ENCODE measurements at places on chromosomes 13 and 19.

DNA sequence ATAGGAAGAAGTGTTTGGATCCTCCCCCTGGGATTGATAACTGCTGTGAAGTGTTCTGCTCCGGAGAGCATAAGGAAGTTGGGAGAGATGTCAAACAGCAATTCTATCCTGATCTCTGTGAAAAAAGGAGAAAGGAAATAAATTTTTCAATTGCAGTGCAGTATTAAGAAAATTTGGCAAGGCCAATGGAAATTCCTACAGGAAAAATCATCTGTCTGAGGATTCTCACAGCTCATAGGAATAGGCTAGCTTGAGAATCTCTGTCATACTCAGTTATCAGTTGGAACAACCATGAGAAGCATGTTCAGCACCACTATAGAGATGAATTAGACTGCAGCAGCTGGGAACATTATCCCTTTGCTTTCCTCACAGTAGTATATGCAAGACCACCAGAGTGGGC lies 1238.9 kb upstream of the MIR17HG start:
- DNase-seq, result no peak

- DNase-seq, result no peak
Observed at GRCh38 chr13:43428545-43429296, 358.1 kb downstream of the ENOX1 start.

- DNase-seq, result no peak
Observed at GRCh38 chr19:41771410-41771809, 16.1 kb downstream of the CEACAM6 start.

DNA sequence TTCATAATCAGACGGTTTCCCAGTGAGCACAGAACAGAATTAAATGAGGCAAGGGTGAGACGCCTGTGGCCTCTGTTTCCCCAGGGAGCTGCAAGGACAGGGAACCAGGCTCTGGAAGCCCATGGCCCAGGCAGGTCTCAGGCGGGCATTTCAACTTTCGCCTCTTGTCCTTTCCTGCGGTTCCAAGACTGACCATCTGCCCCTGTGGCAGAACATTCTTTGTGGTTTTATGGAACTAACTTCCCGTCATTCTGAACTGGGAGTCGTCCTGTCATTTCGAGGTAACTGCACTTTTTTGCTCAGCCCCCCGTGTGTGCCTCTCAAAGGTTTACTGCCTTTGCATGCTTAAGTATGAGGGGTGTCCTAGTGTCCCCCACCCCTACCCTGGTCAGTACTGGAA lies 70.9 kb downstream of the KL start:
- DNase-seq, result no peak

DNA sequence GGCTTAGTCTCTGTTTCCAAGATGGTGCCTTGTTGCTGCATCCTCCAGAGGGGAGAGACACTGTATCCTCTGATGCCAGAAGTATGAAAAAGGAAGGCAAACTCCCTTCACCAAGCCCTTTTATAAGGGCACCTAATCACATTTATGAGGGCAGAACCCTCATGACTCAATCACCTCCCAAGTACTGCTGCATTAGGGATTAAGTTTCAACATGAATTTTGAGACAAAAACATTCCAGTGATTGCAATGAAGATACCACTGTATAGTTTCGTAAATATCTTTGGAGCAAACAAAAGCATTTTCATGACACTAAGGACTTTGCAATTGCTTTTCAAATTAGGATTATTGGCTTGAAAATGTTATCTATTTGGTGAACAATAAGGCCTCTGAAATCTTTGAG lies 63.8 kb downstream of the RNF17 start:
- DNase-seq, result no peak

- no peak for DNase-seq
Observed at GRCh38 chr19:18597809-18598660, 8.6 kb downstream of the CRLF1 start.

GRCh38 chr13:112624040-112624439 lies 36.1 kb upstream of the TUBGCP3 start:
- no peak for DNase-seq

GRCh38 chr13:98794498-98794897 lies 42.0 kb upstream of the SLC15A1 start:
- no peak for DNase-seq

GRCh38 chr19:20422216-20423205 lies 143.1 kb downstream of the ZNF737 start:
- DNase-seq, result no peak

DNA sequence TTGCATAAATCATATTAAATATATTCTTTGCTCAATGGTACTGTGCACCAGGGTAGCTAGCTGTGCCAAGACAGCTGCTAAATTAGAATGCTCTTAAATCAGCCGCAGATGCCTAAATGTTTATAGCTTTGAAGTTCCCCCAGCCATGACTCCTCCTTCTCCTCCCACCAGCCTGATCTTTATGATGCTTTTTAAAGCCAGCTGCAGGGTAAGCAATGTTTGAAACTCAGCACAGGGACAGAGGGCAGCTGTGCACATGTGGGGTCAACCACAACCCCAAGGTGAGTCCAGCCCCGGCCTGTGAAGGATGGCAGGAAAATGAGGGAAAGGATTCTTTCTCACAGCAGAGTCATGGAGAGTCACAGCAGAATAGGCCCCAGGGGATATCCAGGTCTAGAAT lies 635.7 kb downstream of the UQCRFS1 start:
- no peak for DNase-seq

- no peak for DNase-seq
Observed at GRCh38 chr19:47230921-47231214, at the start of gene BBC3. Gene BBC3, minus strand, starts transcription at chr19:47231199. Its CDS starts 2,768 bp downstream, at chr19:47228431.

DNA sequence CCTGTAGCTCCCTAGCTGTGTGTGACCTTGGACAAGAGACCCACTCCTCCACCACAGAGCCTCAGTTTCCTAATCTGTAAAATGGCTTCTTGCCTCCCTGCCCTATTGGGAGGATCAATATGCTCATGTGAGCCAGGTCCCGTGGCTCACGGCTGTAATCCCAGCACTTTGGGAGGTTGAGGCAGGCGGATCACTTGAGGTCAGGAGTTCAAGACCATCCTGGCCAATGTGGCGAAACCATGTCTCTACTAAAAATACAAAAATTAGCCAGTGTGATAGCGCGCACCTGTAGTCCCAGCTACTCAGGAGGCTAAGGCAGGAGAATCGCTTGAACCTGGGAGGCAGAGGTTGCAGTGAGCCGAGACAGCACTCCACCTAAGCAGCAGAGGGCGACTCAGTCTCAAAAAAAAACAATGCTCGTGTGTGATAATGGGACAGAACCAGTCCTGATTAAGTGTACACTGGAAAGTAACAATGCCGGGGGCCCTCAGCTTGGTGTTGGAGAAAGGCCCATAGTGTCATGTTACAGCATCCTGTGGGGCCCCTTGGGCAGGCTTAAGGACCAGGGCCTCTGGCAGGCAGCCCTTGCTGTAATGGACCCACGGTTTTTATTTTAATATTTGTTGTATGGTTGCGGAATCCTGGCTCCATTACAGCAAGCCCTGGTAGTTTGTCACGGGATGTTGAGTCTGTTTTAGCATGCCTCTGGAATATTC lies 6.8 kb downstream of the RPS11 start:
- no peak for DNase-seq

DNA sequence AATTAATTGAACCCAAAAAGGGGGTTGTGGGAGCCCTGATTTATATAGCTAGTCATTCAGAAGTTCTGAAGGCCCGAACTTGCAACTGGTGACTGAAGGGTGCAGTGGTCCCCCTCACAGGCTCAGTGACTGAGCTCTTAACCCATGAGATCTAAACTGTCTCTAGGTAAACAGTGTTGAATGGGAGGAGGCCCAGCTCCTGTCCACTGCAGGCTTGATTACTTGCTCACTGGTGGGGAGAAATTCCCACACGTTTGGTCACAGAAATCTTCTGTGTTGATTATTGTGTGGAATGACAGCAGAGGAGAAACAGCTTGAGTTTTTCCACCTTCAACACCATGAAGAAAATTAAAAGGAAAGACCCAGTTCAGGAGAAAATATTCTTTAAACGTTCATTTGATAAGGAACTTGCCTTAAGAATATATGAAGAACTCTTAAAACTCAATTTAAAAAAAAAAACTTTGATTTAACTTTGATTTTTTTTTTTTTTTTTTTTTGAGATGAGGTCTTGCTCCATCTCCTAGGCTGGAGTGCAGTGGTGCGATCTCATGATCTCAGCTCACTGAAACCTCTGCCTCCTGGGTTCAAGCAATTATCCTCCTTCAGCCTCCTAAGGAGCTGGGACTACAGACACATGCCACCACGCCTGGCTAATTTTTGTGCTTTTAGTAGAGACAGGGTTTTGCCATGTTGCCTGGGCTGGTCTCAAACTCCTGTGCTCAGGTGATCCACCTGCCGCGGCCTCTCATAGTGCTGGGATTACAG lies 249.3 kb downstream of the UQCRFS1 start:
- DNase-seq, result no peak

GRCh38 chr13:88248393-88248792 lies 577.2 kb downstream of the SLITRK5 start:
- DNase-seq, result no peak

DNA sequence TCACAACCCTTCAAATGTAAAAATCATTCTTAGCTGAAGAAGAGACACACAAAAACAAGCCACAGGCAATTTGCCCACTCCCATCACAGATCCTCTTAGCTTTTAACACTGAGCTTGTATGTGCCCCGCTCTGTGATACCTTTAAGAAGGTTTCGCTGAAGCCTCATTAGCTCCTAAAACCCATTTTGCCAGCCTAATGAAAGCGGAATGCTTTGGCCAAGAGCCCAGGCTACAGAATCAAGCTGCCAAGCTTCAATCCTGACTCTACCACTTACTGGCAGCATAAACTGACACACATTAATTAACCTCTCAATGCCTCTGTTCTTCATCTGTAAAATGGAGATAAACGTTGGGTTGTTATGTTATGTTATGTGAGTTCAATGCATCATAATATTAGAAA lies 10.5 kb downstream of the ZNF112 start:
- DNase-seq, result no peak

DNA sequence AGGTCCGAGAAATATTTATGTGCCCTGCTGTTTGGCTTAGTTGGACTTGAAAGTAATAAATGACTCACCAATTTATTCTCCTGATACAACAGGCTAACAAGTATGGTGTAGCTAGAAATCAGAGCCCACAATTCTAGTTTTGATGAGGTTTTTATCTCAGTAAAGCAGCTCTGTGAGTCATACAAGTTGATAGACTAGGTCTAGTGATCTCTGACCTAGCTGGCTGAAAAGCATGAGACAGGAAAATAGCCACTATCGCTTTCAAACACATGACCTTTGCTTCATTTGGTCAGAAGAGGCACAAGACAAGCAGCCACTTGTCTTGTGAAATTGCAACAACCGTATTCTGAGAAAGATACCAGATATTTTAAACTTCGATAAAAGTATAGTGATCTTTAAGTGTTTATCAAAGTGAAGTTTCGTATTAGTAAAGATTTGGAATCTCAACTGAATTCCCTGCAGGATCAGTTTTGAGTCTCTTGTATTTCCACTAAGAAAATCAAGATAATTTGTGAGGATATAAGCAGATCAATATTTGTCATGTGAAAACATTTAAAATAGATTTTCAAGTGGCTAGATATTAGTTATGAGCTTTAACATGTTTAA lies 126.7 kb downstream of the MAB21L1 start:
- no peak for DNase-seq

GRCh38 chr13:108033800-108034707 lies 181.3 kb downstream of the LIG4 start:
- no peak for DNase-seq

- DNase-seq, result no peak
Observed at GRCh38 chr19:6862673-6863078, 24.7 kb upstream of the ADGRE1 start.

- no peak for DNase-seq
Observed at GRCh38 chr19:23777216-23777615, 18.5 kb upstream of the ZNF681 start.

Data from cortex of kidney (tissue), 1 donor.